NCI-H1048 (cell line): ENCODE measurements at places on chromosomes 3 and 15.

- no peak for DNase-seq
Observed at GRCh38 chr15:64315216-64315615, 40.8 kb downstream of the CSNK1G1 start.

DNA sequence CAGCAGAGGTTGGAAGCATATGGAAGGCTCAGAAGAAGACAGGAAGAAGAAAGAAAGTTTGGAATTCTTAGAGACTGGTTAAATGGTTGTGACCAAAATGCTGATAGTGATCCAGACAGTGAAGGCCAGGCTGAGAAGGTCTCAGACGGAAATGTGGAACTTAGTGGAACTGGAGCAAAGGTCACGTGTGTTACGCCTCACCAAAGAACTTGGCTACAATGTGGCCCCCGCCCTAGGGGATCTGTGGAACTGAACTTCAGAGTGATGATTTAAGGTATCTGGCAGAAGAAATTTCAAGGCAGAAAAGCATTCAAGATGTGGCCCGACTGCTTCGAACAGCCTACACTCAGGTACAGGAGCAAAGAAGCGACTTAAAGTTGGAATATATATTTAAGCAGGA is 83.1 kb downstream of the MYO5A start:
- DNase-seq = no peak

DNA sequence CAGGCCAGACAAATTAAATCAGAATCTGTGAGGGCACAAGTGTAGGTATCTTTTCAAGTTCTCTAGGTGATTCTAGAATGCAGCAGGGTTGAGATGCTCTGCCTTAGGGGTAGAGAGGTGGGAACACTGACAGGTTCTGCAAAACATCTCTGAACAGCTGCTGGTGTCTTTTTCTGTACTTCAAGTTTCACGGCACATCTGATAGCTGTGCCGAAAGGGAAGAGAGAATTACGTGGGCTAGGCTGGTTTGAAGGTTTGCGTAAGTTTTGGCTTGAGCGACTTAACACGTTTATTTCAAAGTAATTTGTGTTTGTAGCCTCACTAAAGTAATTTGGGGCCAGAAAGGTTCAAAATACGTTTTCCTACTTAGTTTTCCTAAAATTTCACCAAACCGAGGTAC is 22.5 kb downstream of the PXK start:
- no peak for DNase-seq

DNA sequence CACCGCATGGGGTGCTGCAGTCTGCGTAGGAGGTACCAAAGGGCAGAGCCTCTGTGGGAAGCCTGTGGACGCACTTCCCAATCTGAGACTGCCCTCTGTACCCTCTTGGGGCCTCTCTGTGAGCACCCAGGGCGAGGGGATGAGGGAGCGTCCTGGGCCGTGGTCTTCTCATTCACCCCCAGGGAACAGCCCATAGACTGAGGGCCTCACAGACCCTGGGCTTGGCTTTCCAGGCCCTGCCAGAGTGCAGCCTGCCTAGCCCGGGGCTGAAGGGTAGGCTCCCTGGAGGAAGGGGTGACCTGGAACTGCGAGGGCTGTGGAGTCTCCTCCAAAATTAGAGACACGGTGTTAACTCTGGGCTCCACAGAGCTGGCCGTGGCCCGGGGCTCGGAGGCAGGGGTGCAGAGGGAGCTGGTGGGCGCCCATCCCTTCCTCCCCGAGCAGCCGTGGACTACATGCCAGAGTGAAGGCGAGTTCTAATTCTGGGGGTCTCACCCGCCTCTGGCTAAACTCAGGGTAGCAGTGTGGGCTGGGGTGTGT is 468 bp upstream of the SPTBN5 start:
- no peak for DNase-seq

DNA sequence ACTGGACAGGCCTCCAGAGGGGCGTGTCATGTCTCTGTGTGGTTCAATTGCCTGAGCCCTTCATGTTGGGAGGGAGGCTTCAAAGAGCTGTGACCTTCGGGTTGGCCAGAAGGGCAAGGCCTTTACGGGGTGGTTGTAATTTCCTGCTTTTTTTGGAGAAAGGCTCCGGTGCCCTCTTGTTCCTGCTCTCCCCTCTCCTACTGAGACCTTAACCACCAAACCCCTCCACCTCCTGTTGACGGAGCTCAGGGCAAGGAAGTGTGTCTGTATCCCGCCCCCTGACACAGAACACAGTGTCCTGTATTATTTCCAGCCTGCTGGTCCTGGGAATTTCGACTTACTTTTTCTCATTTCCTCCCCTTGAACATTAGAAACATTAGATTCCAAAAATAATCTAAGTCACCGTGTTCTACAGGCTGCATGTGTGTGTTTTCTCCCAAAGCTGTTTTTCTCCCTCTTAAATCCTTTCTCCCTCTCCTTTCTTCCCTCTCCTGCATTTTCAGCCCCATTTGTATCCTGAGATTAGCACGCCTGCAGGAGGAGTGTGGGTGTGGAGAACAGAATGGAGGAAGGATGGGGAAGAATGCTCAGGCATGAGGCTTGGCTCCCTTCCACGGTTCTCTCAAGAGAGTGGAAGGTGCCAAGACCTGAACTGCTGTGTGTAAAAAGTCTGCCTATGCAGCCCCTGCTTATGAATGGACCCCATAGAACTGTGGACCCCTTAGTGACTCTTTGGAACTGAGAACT is 285.4 kb upstream of the ROPN1 start:
- no peak for DNase-seq

DNA sequence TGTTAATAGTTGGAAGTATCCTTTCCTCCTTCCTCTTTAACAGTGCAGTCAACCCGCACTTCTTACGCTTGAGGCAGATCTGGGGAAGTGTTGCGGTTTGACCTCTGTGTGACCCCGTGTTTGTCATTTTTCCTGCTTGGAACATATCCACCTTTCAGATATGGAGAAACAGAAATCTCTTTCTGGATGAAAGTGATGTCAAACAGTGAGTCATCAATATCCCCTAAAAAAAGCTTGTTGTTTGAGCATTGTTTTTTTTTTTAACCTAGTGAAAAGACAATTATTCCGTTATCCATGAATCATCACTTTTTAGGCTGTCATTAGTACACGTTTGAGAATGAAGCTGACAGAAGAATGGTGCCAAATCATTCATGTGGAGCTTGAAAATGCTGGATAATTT is 293.7 kb downstream of the ARPP21 start:
- no peak for DNase-seq

- DNase-seq = no peak
Observed at GRCh38 chr3:48999085-48999858, 7.9 kb upstream of the WDR6 start.

DNA sequence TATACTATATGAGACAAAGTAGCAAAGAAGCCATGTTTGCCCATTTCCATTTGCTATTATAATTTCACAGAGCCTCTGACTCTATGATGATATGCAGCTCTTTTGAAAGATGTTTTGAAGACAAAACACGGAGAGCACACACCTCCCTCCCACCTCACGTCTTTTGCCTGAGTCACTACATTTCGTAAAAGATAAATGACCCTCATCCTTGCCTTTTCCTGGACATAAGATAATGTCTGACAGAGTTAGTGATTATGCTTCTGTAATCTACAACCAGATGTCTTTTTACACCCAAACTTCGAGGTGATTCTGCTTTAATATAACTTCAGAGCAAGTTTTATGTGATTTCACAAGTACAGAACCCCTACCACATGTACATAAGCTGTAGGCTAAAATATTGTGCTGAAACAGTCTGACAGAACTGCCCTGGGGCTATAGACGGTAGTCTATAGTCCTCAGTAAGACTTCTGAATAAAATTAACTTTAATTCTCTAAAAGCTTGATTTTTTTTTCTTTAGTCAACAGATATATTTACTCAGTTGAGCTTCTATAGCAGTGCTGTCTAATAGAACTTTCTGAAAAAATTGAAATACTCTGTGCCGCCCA is 99.9 kb downstream of the CD200R1L start:
- DNase-seq = no peak

DNA sequence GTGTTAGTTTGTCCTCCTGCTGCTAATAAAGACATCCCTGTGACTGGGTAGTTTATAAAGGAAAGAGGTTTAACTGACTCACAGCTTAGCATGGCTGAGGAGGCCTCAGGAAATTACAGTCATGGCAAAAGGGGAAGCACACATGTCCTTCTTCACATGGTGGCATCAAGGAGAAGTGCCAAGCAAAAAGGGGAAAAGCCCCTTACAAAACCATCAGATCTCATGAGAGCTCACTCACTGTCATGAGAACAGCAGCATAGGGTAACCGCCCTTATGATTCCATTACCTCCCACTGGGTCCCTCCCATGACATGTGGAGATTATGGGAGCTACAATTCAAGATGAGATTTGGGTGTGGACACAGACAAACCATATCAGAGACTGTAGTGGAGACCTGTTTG is 27.0 kb downstream of the TM2D3 start:
- no peak for DNase-seq
